ENCODE measurements at places on chromosomes 3 and 15.

DNA sequence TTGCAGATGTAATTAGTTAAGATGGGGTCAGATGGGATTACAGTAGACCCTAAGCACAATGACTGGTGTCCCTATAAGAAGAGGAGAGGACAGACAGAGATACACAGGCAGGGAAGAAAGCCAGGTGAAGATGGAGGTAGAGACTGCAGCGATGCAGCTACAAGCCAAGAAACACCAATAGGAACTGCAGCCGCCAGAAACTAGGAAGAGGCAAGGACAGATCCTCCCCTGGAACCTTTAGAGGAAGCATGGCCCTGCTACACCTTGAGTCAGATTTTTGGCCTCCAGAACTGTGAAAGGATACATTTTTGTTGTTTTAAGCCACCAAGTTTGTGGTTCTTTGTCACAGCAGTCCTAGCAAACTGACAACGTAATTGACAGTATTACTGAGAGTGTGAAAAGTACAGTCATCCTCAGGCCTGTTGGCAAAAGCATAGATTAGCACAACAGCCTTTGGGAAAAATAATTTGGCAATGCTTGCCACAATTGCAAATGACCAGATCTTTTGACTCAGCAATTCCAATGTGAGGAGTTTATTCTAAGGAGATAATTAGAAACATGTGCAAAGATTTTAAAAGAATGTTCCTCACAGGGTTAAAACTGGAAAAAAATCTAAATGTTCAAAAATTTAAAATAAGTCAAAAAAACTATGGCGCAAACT is 82.6 kb upstream of the TJP1 start:
- DNase-seq, result peak; percentile 83

- peak; percentile 63 for DNase-seq
Measured at GRCh38 chr3:31960793-31961431, 20.1 kb downstream of the OSBPL10 start.

DNA sequence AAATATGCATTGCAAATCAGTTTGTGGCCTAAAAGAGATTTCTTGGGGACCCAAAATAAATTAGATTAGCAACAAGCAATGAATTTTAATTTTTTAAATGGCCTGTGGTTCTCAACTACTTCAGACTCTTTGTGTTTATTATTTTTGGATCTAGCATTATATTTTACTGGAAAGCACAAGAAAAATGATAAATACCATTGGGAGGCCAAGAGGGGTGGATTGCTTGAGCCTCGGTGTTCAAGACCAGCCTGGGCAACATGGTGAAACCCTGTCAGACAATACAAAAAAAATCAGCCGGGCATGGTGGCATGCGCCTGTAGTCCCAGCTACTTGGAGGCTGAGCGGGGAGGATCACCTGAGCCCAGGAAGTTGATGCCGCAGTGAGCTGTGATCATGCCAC is 13.6 kb downstream of the LACTB start:
- no peak for DNase-seq

DNA sequence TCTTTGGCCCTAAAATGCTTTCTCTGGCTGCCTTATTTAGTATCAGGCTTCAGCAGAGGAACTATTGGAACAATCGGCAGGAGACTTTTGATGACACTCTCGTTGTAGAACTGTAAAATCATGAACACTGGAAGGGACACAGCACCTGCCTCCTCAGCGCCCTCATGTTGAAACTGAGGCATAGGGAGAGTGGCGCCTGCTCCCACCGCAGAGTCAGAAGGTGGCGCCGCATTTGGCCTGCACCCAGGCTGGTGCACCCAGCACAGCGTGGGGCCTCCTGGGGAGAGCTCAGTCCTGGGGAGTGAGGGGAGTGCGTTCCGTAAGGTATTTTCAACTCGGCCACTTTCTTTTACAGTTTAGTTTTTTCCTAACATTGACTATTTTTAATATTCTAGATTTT is 78.2 kb upstream of the BLM start:
- DNase-seq, result no peak

DNA sequence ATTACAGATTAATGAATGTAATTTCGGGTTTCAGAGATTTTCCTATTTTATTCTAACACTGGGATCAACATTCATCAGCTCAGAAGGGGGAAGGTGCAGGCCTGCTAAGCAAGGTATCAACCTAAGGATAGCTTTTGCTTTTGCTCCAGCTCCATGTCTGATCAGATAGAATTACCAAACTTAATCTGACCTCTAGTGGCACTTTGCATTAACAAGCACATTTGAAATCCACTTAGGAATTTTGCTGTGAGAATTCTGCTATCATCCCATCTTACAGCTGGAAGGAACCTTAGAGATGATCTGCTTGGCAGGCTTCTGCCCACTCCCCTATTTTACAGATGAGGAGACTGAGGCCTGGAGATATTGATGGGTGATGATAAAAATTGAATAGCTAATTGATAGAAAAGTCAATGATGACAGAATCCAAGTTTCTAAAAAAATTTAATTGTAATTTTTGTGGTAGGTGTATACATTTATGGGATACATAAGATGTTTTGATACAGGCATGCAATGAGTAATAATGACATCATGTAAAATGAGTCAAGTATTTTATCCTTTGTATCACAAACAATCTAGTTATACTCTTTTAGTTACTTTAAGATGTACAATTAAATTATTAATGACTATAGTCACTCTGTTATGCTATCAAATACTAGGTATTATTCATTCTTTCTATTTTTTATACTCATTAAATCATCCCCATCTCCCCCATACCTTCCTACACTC is 209.2 kb upstream of the ZPLD1 start:
- DNase-seq, result peak; percentile 79

DNA sequence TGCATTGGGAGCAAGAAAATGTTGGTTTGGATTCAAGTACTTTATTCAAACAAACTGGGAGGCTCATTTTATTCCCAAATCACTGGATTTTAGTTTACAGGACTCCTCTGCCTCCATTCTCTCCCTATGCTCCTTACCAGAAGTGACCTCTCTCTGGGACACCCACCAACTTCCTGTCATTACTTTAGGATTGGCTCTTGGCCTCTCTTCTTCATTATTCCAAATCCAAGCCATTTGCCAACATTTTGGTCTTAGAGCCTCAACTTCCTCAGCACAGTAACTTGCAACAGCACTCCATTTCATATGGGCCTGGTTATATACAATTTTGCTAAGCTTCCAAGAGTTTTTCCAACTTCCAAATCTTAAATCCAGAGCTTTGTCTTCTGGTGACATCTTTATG is 432.1 kb downstream of the NR2F2 start:
- no peak for DNase-seq

- DNase-seq, result peak; percentile 5
Measured at GRCh38 chr3:112654979-112655378, 14.0 kb upstream of the CCDC80 start.

DNA sequence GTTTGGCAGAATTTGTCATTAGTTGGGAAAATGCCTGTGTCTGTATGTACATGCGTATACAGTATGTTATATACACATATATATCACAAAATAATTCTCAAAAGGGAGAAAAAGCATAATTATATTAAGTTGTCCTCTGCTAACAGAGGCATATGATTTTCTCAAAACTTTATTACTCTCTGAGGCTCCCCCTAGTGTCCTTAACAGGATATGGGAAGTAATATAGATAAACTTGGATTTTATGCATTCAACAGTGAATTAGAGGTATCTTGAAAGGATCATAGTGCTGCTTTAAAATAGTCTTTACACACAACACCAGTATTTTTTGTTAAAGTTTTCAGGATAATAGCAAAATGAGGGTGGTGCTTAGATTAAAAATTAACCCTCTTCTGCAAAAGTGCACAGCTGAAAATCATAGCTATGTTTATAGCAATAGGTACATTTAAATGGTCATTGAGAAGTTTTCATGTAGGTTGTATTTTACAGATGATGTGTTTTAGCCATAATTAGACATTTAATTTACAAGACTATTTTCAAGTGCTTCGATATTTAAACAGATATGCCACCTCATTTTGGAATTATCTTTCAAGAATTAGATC is 454.0 kb upstream of the ROBO2 start:
- peak; percentile 63 for DNase-seq

DNA sequence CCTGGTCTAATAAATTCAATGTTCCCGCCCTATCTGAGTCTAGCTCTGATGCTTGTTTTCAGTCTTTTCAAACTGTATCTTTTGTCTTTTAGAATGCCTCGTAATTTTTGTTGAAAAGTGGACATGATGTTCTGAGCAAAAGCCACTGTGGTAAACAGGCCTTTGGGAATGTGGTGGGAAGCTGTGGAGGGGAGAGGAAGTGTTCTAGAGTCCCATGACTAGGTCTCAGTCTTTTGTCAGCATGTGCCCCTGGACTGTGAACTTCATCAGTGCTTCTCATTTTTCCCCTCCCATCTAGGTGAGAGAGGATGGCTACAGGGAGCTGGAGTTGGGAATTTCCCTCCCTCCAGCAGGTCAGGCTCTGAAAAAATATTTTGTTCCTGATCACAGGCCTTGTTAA is 33.7 kb downstream of the SUSD5 start:
- DNase-seq, result no peak

GRCh38 chr15:39788800-39789565 is 6.3 kb upstream of the FSIP1 start:
- DNase-seq, result peak; percentile 78
